NAMALWA (cell line): ENCODE measurements at places on chromosomes 12 and 14.
A peak's percentile ranks its signal among the peaks of the same experiment; 100 is the strongest.

DNA sequence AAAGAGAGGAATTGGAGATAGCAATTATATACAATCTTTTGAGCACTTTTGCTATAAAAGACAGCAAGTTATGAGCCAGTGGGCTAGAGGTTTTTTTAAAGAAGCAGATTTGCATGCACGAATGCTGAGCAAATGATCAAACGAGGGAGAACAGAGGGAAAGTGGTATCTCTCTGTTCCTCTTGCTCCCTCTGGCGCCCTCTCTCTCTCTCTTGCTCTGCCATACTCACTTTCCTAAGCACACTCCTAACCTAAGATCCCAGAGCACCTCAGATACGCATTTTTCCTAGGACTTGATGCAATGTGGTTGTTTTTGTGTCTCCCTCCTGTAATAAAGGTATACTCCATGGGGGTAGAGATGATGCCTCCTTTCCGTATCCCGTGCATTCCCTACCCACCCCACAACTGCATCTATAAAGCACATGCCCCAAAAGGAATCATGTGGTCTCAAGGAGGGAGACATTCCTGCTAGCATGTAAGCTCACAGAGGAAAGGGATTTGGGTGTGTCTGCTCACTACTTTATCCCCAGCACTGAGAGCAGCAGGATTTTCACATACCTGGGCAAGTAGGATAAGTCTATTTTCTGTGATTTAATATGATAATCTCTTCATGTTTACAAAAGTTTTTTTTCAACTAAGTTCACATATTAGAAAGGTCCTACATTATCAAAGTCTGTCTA lies 270.2 kb downstream of the SSPN start:
- no peak for DNase-seq

- DNase-seq = no peak
Observed at GRCh38 chr12:54160769-54161480, 27.9 kb downstream of the SMUG1 start.

DNA sequence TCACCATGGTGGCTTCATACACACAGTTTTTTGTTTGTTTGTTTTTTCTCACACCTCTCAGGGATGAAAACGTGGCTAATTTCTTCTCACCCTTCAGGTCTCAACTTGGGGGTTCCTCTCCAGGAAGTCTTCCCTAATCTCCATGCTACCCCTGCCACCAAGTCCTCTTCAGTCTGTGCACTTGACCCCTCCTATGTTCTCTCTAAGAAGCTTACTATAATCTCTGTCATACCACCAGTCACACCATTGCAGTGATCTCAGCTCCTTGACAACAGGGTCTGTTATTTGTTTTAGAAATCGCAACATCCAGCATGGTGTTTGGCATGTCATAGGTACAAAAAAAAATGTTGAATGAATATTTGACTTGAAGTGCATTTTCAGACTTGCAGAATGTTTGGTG lies 83.4 kb downstream of the PRORP start:
- no peak for DNase-seq

GRCh38 chr12:132270969-132271754 lies 58.2 kb downstream of the GALNT9 start:
- no peak for DNase-seq

GRCh38 chr12:102043928-102044327 lies 17.9 kb downstream of the WASHC3 start:
- DNase-seq = no peak

DNA sequence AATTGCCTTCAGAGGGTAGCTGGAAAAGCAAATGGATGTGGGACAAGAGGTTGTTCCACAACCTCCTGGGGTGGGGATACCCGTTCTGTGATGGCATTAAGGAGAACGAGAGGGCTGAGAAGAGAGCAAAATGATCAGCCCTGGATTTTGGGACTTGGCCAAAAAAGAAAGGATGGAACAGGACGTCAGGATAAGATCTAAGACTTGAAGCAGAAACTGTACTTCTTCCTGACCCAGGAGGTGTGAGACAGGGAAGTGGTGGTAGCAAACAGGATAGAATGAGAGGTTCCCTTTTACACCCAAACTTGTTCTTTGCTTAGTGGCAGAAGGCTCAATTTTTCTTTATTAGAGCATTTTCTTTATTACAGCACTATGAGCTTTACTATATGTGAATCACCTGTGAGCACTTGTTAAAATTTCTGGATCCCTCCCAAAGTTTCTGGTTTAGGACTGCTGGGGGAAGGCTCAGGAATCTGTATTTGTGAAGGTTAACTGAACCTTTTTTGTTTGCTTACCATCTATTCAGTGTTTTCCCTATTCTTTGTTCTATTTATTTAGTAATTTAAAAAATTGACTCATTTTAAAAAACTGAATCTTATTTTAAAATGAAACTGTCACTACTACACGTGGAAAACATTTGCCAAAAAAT lies 59.2 kb downstream of the ERC1 start:
- DNase-seq = no peak

DNA sequence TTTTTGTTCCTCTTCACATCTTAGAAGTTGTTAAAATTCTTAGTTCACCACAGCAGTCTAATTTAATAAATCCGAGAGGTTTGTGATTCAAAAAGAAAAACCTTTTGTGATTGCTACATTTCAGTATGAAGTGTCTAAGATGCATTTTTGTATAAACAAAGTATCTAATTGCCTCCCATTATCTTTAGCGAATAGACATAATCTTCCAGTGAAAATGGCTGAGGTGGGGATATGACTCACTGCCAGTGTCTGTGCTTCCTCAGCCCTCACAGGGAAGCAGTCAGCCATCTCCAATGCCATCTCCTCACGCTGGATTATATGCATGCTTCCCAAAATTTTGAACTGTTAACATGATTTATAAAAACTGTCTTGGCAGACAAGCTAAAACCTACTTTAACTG lies 7.6 kb downstream of the GCH1 start:
- no peak for DNase-seq

DNA sequence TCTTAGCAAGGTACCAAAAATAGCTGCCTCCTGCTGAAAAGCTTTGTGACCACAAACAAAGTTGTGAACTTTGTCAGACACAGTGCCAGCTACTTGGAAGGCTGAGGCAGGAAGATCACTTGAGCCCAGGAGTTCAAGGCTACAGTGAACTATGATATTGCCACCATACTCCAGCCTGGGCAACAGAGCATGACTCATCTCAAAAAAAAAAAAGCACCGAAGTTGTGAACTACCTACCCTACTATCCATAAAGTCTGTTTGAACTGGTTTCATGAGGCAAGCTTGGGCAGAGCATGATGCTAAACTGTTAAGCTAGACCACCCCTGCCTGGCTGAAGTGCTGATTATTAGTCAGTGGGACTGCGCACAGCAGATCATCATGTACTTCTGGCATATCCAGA lies 75.5 kb downstream of the RAD52 start:
- DNase-seq = no peak

DNA sequence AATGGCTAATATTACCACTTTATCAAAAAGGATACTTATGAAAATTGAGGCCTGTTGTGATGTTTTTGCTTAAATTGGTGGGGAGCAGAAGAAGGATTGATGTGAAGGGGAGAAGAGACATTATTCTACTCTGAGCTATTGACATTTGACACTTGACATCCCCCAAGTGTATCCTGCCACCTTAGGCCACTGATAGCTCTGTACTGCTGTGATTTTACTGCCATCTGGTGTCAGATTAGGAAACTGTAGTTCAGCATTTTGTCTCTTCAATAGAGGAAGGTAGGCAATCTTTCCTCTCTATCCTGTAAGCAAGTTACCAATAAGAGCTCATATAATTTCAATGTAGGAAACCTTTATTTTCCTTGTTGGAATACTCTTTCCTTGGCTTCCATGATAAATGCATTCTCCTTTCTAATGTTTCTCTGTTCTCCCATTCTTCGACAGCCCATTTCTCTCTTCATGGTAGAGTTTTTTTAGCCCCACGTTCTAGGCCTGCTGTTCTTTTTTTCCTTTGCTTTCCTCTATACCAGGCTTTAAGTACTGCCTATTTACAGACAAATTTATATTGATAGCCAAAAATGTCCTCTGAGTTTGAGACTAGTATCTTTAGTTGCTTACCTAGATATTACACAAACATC lies 46.3 kb downstream of the PPHLN1 start:
- DNase-seq = peak; percentile 85

- DNase-seq = no peak
Observed at GRCh38 chr12:113935459-113935858, 30.7 kb downstream of the RBM19 start.

GRCh38 chr14:21136024-21136423 lies 19.8 kb downstream of the OR5AU1 start:
- peak; percentile 46 for DNase-seq

GRCh38 chr12:79681008-79681590 lies 9.7 kb downstream of the PAWR start:
- no peak for DNase-seq
